ENCODE measurements at places on chromosomes 3 and 15.
A peak's percentile ranks its signal among the peaks of the same experiment; 100 is the strongest.

DNA sequence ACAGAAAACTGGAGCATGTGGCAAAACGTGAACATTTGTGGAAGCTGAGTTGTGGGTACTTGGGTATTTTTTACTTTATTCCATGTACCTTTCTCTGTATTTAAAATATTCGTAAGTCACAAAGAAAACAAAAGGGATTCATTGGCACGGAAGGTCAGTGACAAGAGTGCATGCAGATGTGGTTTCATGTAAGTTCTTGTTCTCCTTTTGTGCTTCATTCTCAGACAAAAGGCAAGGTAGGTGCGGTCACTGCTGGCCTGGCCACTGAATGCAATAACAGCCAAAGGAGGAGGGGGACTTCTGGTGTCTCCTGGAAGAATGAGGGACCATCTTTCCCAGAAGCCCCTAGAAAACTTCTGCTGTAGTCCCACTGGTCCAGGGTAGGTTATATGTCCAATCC, 200.0 kb upstream of the TOPAZ1 start:
- DNase-seq = no peak

- no peak for DNase-seq
Measured at GRCh38 chr15:38996111-38996631, 431.6 kb upstream of the RASGRP1 start.

GRCh38 chr3:150469931-150470740, 62.0 kb downstream of the TSC22D2 start:
- DNase-seq = no peak

DNA sequence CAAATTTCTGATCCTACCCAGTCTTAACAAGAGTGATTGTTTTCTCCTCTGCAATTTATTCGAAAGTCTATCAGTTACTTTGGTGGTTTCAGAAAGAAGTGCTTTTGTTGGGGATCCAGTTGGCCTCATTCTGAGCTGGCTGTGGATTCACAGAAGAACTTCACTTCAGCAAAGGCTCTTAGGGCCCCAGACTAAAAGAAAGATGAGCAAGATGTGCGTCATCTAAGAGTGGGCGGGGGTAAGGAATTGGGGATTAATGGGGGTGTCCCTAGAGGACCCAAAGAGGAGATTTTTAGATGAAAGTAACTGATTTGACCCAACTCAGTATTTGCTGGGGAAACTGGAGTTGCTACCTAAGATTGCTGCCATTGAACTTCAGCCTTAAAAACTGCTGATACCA, 63.9 kb upstream of the TSEN2 start:
- no peak for DNase-seq

- DNase-seq = no peak
Measured at GRCh38 chr15:63672369-63672768, 75.2 kb downstream of the FBXL22 start.

DNA sequence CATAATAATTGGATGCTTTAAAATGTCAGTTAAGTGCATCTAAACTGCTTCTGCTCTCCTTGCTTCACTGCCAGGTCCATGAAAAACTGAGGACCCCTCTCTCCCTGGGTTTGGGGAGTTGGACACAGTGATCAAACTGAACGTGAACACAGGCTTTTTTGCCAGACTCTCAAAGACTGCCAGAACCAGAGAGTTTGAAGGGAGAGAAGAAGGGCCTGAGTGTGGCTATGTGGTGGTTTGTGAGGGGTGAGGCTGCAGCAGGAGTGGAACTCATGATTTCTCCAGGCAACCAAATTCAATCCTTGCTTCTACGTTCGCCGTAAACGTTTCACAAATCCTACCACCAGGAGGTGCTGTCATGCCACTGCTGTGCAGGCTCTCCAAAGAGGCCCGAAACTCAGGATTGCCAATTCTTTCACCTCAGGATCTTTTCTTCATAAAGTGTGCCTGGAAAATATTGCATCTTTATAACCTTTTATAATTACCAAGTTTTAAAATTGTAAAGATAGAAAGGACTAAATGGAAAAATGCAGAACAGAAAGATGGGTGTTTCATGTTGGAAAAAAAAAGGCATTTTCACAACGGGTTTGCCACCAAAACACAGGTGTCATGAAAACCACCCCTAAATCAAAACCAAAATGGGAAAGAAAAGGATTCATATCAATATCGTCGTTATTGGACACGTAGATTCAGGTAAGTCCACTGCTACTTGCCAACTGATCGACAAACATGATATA, 19.7 kb downstream of the TM4SF4 start:
- peak; percentile 59 for DNase-seq

- no peak for DNase-seq
Measured at GRCh38 chr3:84836961-84837360, 121.8 kb upstream of the CADM2 start.

GRCh38 chr3:182843478-182843877, 50.2 kb downstream of the ATP11B start:
- no peak for DNase-seq

- DNase-seq = no peak
Measured at GRCh38 chr3:48662145-48662752, 437 bp downstream of the CELSR3 start.

DNA sequence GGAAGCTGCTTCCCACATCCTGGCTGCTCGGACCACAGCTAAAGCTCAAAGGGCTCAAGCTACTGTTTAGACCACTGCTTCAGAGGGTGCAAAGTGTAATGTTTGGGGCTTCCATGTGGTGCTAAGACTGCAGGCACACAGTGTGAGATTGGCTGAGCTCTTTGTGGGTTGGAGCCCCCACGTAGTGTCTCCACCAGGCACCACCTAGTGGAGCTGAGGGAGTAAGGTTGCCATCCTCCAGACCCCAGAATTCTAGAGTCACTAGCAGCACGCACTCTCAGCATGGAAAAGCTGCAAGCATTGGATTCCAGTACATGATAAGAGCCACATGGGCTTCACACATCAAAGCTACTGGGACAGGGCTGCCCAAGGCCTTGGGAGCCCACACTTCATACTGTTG, 9.3 kb downstream of the MKRN3 start:
- DNase-seq = no peak

DNA sequence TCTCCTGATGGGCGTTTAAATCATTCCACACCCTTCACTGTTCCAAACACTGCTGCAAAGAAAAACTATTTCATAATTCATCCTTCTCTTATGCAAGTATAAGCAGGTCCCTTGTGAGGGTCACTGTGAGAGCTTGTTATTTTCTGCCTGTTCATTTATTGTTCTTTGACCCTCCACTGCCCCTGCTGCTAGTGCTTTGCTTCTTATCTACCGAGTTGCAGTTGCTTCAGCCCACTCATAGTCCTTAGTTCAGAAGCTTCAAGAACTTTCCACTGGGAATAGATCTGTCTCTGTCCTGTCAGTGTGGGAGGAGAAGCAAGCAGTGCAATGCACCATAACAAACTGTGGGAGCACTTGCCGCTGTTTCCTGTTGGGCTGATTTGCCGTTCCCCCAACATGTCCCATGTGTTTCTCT, 39.8 kb downstream of the RIOX2 start:
- peak; percentile 4 for DNase-seq

DNA sequence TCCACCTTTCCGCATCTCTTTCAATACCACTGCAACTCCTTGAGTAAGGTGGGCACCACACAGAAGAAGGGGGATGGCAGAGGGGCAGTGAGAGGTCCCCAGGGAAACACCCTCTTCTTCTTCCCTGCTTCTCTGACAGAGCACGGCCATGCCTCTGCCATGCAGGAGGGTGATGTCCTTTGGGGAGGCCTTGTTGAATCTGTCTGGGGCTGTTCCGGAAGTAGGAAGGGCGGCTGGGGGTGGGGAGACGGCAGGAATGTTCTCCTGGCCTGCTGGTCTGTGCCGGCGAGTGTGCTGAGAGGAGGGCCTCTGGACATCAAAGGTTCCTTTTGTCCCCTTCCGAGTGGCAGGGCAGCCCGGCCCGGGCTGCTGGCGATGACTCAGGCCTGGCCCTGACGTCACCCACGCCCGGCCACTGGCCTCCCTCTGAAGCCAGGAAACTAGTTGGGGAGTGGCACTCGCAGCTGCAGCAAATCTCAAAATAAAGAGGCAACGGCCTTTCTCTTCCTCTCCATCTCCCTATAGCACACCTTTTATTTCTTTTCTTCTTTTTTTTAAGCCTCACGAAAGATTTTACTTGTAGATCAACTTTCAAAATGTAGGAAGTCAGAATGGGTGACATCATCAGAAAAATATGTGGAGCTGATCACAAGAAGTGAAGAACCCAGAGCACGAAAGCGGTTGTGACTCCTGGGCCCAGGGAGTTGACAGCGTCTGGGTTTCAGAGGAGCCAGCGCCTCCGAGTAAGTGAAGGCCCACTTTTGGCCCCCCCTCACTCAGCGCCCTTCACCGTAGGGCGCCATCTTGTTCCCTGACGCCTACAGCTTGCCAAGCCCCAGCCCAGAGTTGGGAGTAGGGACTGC, at the start of gene ZBTB38:
ZBTB38 (plus strand) TSS at position 443 of the 863 bp plus-strand sequence. CDS start 73,885 bp downstream, outside the sequence.
- DNase-seq = no peak

GRCh38 chr3:15452156-15452555, 24.8 kb downstream of the EAF1 start:
- no peak for DNase-seq

GRCh38 chr3:7764115-7764514, 737.5 kb upstream of the LMCD1 start:
- no peak for DNase-seq

DNA sequence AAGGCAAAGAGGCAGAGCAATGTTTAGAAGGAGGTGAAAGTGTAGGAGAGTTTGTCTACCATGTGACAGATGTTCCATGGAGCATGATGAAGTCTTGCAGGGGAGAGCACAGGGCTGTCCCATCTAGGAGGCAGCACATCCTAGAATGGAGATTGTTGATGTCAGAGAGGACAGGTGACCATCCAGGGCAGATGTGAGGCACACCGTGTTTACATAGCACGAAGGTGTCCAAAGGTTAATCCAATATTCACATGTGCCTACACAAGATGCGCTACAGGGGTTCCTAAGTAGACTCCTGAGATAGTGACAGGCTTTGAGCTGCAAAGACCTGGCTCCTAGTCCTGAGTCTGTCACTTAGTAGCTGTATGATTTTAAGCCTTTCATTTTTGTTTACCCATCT, 219.3 kb upstream of the SLCO3A1 start:
- DNase-seq = no peak

- no peak for DNase-seq
Measured at GRCh38 chr15:63244976-63245645, 32.3 kb upstream of the APH1B start.

- peak; percentile 61 for DNase-seq
Measured at GRCh38 chr3:46299608-46300460, 54.1 kb upstream of the CCR2 start.

DNA sequence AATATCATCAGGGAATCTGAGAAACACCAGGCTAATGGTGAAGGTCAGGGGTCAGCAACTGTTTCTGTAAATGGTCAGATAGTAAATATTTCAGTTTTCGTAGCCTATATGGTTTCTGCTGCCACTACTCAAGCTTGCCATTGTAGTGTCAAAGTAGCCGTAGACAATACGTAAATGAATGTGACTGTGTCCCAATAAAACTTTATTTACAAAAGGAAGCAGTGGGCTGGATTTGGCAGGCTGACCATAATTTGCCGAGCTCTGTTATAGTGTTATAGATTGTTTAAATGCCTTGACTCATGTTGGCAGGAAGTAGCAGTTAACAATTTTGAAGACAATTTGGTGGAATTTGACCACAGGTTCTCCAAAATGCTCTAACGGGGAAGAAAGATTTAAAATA, 548.2 kb downstream of the FOXP1 start:
- DNase-seq = no peak

GRCh38 chr15:91302588-91303439, 202.8 kb downstream of the SV2B start:
- DNase-seq = peak; percentile 56

DNA sequence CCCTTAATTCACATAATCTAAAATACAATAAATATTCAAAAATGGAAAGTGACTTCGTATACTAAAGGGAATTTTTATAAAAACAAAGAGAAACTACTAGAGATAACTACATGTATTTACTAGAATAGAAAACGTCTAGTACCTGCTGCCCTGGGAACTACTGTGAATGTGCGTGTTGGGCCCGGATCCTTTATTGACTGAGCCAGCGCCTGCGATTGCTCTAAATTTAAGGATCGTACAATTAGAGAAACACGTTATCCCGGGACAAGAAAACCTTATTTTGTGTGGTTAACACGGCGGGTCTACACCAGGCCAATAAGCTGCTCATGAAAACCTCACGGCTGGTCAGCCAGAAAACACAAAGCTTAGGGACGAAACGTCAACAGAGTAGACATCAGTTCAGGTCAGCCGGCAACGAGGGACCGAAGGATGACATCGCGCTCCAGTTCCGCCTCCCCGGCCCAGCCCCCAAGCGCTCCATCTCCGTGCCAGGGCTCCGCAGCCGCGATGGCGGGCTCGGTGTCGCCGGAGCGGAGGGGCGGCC, 555 bp downstream of the TM2D3 start:
- no peak for DNase-seq

- DNase-seq = no peak
Measured at GRCh38 chr3:16386561-16386960, 121.5 kb downstream of the OXNAD1 start.

DNA sequence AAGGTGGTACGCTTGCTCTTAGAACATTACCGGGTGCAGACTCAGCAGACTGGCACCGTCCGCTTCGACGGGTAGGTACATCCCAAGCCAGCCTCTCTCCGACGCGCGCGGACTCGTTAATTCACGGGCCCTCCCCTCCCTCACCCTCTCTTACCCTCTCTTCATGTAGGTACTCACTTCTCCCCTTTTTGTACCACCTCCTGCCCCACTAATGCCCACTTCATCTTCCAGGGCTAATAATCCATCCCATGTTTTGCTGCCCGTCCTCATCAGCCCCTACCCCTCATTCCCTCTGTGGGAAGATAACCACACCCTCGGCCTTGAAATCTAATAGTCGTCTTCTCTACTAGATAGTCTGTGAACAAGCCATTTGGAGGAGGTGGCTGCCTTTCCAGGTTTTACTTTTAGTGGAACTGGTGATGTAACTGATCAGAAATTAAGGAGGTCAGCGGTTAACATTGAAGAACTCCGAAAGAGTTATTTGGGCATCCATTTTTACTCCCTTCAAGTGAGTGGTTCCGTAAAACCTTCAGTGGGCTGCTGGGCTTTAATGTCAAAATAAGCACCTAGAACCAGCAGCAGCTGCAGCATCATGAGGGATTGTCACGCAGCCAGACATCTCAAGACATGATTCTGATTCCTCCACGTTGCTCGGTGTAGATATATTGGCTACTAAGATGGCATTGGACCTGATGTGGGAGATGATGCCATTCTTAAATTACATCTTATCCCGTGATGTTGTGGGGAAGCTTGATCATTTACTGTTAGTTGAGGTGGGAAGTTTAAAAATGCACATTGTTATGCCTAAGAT, 1.3 kb downstream of the FEM1B start:
- DNase-seq = no peak

Measured in HL-60 (cell line).